Fibroblast of gingiva (primary cell): ENCODE measurements at places on chromosomes 4 and X.
A peak's percentile ranks its signal among the peaks of the same experiment; 100 is the strongest.

DNA sequence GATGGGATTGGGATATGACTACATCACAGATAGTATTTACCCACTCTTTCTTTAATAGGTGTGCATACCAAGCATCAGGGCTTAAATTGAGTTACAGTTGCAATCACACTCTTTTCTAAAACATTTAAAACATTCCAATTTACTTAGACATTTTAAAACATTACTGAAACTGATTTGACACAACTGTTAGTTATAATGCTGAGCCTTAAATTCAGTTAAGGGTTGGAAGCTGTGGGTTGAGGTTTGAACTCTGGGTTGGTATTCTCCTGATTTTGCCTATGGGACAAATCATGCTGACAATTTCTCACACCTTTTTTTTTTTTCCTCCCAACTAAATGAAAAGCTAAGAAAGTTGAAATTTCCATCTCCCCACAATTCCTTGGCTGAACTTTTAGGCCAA is 16.3 kb downstream of the SLIT2 start:
- DNase-seq: no peak

DNA sequence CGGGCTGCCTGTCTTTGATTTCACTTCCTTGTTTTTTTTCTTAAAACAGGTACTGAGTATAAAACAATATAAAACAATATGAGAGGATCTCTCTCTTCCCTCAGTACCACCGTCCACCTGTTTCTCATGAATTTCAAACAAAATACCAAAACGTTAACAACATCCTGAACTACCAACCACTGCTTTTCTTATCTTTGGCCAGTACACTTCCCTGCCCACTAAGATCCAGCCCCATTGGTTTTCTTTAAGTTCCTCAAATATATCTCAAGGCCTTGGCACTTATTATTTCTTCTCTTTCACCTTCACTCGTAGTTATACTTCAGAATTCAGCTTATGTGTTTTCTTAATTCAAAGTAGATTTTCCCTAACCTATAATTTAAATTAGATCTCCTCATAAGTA is 370.2 kb upstream of the GRIA3 start:
- DNase-seq: no peak

- DNase-seq: no peak
Measured at GRCh38 chr4:48420144-48420543, 63.0 kb upstream of the SLC10A4 start.

DNA sequence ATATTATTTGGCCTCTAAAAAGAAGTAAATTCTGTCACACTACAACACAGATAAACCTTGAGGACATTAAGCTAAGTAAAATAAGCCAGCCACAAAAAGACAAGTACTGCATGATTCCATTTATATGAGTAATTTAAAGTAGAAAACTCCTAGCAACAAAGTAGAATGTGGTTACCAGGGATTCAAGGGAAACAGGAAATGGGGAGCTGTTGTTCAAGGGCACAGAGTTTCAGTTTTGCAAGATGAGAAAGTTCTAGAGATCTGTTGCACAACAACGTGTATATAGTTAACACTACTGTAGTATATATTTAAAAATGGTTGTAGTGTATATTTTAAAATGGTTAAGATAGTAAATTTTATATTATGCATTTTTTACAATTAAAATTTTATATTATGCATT is 25.4 kb downstream of the SEC31A start:
- peak; percentile 87 for DNase-seq

GRCh38 chr4:20193141-20193936 is 58.4 kb upstream of the SLIT2 start:
- DNase-seq: no peak

DNA sequence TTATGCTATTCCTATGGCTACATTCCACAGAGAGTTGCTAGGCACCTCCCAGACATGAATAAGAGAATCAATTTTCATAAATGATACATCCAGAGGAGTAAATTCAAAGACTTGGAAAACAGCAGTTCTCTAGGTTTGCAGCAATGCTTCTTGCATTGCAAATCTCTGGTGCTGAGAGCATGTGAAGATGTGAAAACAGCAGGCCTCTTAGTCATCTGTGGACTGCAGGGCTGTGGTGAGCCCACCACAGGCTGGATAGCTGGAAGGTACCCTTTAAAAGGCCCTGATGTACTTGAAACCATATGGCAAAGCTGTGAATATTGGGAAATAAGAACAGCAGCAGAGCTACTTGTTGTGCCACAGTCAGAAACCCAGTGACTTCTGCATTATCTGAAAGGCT is 2135.9 kb downstream of the ARAP2 start:
- peak; percentile 54 for DNase-seq

DNA sequence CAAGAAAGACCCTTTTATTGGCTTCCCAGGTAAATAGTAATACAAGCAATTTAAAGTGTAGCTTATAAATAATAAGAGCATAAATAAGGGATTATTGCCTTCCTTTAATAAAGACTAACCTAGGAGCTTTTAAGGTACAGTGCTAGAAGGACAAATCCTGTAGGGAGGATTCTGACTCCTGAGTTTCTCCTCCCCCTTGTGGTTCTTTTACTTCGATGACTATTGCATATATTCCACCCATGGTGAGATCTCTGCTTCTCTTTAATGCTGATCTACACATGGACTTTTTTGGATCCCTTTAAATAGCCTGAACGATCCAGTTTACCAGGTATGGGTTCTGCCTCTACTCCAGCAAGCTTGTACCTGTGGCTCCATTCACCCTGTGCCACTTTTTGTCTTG is 2.5 kb downstream of the GALNT7 start:
- DNase-seq: no peak

DNA sequence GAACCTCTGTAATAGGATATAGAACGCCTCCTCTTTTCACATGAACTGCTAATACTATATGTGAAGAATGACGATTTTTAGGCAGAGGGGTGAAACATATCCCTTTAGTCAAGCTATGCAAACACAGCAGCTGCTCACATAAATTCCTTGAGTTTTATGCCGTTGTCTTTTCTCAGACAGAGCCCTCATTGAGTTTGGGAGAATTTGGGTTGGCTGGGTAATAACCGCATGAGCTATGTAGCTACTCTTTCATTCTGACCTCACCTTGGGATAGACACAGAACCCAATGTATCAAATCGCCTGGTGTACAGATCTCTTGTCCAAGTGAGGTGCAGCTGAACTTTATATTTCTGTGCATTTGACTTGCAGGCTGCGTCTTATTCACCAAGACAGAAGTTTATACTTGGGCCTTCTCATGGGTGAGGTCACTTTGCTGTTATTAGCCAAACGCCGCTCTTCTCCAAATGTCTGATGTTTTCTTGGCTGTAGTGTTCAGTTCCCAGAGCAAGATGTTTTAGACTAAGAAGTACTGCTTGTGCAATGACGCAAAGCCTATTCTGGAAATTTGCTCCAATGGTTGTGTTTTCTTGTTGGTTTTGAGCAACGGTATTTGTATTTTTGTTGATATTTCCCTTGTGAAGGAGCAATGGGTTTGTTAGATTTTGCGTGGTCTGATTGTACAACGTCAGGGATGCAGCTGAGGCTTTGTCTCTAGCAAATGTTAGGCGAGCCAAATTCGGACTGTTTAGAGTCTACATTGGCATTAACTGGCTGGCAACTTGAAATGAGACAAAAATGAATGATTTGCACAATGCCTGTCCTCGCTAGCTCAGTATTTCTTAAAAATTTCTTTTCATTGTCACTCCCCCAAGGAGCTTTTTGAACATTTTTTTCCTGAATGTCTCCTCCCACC is 11.2 kb upstream of the SPARCL1 start:
- peak; percentile 62 for DNase-seq

DNA sequence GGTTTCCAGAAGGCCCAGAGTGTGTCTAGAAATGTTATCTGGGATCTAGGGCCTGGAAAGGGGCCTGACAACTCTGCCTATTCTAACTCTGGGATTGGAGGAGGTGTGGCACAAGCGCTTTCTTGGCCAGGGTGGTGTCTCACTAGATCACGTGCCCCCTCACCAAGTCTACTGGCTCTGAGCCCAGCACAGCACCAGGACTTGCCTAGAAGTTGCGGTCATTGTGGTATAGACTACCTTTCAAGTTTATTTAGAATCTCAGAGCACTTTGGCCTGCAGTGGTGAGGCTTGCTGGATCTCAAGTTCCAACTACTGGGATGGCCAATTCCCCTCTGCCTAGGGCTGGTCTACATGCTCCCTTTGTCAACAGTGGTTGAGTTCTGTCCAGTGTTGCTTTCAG is 223.3 kb upstream of the MAGEB2 start:
- DNase-seq: no peak

DNA sequence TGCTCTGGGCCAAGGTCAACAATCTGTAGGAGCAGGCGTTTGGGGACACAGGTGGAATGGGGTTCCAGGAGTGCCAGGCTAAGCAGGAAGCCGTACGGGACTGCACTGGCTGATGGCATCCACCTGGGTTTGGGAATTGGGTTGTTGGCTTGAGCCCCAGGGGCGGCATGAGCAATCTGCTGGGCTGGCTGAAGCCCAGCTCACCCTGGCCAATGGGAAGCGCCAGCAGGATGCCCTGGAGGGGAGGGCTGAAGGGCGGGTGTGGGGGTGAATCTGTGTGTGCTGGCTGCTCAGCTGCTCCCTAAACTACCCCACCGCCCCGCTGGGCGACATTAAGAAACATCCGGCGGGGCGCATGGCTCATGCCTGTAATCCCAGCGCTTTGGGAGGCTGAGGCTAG is 8.9 kb upstream of the RGS12 start:
- DNase-seq: no peak

DNA sequence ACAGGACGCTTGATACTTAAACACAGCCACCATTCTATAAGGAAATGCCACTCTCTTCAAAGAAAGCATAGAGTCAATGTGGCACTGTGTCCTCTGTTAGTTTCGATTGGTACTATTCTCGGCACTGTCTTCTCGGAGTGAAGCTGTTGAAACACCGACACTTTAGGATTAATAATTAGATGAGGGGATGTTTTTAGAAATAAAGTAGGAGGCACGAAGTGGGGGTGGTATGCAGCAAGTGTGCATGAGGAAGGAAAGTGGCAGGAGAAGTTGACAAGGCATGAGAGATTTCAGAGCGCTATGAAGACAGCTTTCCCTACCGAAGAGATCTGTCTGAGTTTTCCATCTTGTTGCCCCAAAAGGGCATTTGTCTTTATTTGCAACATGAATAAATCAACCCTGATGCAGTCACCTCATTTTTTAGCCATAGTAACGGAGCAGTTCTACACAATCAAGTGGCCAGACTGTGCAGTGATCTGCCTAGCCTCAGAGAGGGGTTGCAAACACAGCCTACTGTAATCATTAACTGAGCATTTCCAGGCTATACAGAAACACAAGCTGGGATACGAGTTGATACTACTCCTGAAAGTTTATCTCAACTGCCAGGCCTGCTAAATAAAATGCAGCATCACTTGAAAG is 8.3 kb downstream of the GPRIN3 start:
- DNase-seq: no peak

- DNase-seq: no peak
Measured at GRCh38 chr4:83281307-83281706, 3.3 kb downstream of the COQ2 start.

DNA sequence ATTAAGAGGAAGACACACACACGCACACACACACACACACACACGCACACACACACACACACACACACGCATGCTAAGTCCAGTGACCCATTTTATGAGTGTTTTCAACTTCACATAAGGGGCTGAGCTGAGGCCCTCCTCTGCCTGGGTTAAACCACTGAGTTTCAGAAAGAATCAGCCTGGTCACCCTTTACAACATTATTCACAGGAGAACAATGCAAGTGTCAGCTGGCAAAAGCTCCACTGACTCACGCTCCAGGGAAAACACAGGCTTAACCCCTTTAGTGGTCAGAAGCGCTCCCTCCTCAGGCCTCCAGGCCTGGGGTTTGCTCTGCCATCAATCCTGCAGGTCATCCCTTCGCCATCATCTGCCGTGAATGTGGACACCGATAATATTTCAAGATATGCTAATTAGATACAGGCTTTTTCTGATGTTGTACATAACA is 46.9 kb downstream of the ACOX3 start:
- DNase-seq: peak; percentile 96

DNA sequence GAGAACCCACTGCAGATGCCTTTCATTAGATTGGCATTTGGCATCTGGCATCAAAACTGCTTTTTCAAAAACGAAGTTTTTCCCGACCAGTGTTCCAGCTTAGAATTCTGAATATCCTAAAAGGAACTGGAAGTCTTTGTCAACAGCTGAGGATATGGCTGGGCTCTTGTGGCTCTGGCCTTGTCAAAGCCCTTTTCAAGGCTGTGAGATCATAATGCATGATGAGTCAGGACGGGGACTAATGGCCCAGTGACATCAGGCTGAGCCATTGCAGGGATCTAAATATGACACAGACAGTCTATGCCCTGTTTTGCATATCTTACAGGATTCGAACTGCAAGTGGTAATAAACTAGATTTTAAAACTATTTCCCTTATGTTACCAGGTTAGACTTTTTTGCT is 306.4 kb downstream of the PTTG2 start:
- DNase-seq: no peak

- peak; percentile 1 for DNase-seq
Measured at GRCh38 chrX:53831662-53832635, 145.4 kb upstream of the HUWE1 start.

- DNase-seq: no peak
Measured at GRCh38 chr4:74158466-74159142, 686 bp downstream of the MTHFD2L start.

GRCh38 chr4:123616951-123617461 is 220.4 kb downstream of the SPRY1 start:
- DNase-seq: peak; percentile 60

- DNase-seq: no peak
Measured at GRCh38 chr4:19832411-19832810, 419.3 kb upstream of the SLIT2 start.

DNA sequence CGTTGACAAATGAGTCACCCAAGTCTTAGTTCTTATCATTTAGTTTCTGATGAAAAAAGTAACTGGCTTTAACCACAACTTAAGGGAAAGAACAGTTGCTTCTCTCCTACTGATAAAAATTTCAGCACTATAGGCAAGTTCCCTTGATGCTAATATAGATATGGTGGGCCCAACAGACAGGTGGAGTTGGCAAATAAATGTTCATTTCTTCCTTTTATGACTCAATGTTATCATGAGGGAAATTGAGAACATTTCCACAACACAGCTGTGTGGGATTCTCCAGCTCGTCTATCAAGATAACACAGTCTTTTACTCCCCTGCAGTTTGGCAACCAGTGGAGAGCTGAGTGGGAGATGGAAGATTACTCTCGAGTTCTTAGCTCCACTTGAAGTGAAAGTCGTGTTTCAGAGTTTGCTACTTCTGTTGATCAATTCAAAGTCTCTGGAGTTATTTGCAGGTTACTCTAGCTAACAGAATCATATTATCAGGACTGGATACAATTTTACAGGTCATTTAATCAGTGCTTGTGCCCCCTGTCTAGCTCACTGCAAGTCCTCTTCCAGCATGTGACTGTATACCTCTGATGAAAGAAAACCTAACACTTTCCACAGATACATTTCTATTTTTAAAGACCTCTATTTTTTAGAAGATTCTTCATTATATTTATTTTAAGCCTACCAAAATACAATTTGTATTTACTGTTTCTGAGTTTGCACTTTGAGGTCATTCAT is 270.6 kb upstream of the GK2 start:
- DNase-seq: no peak

- peak; percentile 17 for DNase-seq
Measured at GRCh38 chr4:85823295-85823694, 348.3 kb downstream of the ARHGAP24 start.

GRCh38 chrX:97471071-97471470 is 587.4 kb downstream of the RPA4 start:
- no peak for DNase-seq
